ENCODE measurements at places on chromosomes 2 and 18.

GRCh38 chr18:36255072-36255698 is 42.3 kb upstream of the FHOD3 start:
- no peak for ATAC-seq

- ATAC-seq: peak; percentile 18
Measured at GRCh38 chr2:240622531-240623235, 2.6 kb upstream of the GPR35 start.

GRCh38 chr2:19545507-19545906 is 187.1 kb upstream of the OSR1 start:
- no peak for ATAC-seq

GRCh38 chr2:69083235-69083748 is 70.3 kb downstream of the ANTXR1 start:
- ATAC-seq: peak; percentile 34

GRCh38 chr2:108907822-108908712 is 81.0 kb downstream of the EDAR start:
- ATAC-seq: no peak

GRCh38 chr18:48238206-48238605 is 171.0 kb downstream of the ZBTB7C start:
- no peak for ATAC-seq

DNA sequence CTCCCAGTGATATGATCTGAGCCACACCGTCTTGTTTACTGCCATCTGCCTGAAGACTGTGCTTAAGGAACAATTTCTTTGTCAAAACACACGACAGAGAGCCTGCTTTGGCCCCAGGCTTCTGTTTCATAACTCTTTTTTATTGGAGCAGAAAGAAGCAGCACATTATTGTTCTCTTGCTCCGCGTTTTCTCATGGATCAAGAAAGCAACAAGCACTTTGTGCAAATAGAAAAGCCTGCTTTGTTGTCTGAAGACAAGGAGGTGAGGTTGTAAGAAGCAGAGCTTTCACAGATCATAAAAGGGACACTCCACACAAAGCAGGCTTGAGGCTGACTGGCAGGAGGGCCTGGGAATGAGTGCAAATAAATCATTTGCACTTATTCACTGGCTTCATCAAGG is 118.3 kb upstream of the FAM136A start:
- no peak for ATAC-seq

- ATAC-seq: peak; percentile 25
Measured at GRCh38 chr2:189116087-189116486, 63.5 kb downstream of the COL5A2 start.

- ATAC-seq: no peak
Measured at GRCh38 chr18:46028536-46028891, 43.5 kb downstream of the PSTPIP2 start.

DNA sequence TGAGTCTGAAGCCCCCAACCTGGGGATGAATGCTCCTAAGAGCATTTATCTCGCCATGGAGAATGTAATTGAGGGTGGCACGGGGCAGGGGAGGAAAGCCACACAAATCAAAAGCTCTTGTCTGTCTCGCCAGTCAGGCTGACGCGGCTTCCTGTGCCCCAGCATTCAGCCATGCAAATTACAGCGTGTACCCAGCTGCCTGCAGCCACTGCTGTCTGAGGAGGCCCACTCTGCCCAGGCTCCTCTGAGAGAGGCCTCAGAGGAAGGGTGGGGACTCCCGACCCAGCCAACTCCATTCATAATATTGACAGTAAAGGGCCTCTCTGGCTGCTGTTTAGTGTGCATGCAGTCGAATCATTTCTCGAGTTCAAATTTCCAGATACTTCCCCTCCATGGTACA is 22.0 kb downstream of the SMAD7 start:
- peak; percentile 59 for ATAC-seq

DNA sequence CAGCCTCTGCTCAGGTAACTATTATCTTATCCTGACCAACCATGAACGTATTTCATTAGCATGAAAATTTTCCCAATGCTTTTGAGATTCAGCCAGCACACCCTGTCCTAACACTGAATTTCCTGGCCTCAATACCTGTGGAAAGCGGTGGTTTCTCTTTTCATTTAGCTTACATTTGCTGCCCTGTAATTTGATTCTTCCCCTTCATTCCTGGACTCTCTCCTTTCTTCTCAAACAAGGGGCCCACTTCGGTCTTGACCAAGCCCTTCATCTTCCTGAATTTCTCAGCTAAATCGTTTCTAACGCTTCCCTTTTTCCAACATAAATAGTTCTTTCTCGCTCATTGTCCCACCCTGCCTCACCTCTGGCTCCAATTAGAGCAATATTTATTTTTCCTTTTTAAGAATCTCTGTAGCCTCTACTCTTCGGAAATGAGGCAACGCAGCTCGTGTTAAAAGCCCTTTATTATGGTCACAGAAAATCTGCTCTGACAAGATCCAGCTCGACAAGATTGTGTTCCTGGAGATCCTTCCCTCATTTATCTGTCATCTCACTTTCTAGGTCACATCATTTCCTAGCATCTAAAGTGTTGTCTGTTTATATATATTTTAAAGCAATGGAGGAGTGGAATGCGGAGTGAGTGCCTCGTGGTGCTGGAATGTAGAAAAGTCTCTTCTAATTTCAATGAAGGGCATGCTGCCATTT is 49.5 kb upstream of the BCL11A start:
- ATAC-seq: no peak

GRCh38 chr2:198483051-198483450 is 678.7 kb downstream of the PLCL1 start:
- no peak for ATAC-seq

- peak; percentile 77 for ATAC-seq
Measured at GRCh38 chr2:43110442-43110871, 115.9 kb downstream of the ZFP36L2 start.

- ATAC-seq: no peak
Measured at GRCh38 chr18:76414936-76415621, 80.0 kb downstream of the ZNF516 start.

DNA sequence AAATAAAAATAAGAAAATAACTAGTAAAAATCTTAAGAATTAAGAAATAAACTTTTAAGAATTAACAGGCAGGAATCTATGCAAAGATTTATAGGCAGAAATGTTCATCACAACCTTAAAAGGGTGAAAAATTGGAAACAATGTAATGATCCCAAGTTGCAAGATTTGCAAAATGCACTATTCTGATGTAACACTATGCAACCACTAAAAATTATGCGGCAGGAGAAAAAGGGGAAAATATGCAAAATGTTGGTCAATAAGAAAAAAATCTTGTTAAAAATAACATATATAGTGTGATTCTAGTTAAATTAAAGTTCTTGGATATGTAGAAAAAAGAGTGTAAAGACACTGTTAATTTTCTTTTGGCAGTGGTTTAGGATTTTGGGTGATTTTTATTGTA is 132.8 kb downstream of the UPP2 start:
- ATAC-seq: no peak

DNA sequence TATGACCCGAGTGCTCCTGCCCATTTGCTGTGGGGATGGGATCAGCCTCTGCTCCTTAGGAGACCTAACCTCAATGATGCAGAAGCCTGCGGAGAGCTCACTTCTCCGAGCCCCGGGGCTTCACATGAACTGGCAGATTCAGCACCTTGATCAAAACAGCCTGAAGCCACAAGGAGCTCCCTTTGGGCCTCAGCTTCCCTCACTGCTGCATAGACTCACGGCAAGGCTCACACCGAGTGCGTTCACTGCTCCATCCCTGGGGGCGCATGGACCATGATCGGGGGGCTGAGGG is 33.0 kb downstream of the CRACDL start:
- no peak for ATAC-seq

GRCh38 chr18:75898651-75899050 is 471.1 kb upstream of the SMIM21 start:
- ATAC-seq: no peak

DNA sequence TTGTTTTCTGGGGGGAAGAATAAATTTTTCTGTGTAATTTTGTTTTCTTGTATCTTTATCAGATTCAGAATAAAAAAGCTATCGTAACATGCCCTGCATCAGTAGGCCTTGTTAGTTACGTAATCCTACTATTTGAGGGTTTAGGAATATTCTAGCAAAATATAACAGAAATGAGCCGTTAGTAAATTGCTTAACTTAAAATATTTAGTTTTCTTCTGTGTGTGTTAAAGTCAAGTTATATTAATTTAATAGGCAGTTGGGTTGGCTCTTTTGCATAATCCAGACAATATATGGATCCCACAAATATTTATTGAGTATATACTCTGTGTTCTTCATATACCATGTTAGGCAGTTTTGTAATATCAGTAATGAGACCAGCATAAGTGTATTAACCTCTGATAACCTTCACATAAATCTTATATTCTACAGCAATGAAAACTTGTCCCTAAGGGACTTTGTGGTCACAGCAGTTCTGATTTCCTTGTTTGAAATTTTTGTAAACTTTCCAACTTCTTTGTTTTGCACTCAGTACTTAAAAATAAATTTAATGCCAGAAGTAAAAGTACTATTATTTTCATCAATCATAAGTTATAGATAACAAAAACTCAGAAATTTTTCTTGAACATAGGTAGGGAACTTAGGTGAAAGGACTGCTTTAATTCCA is 151.9 kb downstream of the FMNL2 start:
- no peak for ATAC-seq

GRCh38 chr2:25417715-25418369 is 76.1 kb upstream of the DNMT3A start:
- ATAC-seq: no peak

DNA sequence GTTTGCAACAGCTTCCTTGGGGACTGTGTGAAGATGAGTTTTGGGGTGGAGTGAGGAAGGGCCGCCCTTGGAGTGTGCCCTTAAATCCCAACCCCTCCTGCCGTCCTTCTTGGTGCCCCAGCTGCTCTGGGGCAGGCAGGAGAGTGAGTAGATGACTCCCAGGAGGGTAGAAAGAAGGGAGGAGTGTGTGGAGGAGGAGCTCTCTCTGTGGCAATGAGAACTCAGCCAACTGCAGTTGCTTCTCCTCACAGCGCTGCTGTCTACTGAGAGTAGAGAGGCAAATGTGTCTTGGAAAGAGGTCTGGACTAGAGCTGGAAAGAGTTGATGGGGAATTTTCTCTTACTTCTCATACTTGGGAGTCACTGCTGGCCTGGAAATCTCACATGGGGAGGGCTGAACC is 21.8 kb upstream of the SIX2 start:
- ATAC-seq: no peak

- ATAC-seq: no peak
Measured at GRCh38 chr2:100194951-100195350, 52.6 kb upstream of the AFF3 start.

- no peak for ATAC-seq
Measured at GRCh38 chr2:111626037-111626864, 257.7 kb downstream of the ANAPC1 start.

DNA sequence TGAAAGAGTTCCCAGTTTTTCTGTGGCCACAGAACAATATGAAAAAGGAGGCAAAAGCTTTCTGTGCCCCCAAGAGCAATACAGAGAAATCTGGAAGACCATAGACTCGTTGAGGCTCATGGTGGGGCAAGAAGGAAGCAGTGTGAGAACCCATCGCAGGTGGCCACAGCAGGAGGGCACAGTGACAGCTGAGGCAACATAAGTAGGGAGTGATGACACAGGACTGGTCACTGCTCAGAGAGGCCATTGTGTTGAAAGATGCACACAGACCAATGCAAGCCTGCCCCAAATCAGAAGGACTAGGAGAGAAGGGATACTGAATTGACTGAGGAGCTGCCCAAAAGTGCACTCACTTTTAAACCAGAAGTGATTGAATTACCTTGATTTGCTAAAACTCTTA is 483.6 kb downstream of the EPHA4 start:
- no peak for ATAC-seq

GRCh38 chr2:8572712-8573233 is 109.1 kb upstream of the ID2 start:
- ATAC-seq: no peak

DNA sequence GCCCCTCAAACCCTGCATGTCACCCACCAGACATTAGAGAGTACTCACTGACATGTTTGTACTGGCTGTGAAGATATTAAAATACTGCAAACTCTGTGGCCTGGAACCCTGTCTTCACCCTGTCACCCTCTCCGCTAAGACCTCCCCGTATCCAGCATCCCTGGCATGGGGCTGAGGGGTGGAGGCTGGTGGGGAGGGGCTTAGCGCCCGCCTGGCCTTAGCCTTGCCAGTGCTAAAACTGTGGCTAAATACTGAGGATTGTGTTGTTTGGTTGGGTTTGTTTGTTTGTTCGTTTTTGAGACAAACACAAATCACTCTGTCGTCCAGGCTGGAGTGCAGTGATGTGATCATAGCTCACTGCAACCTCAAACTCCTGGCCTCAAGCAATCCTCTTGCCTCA is 1.8 kb downstream of the PSTPIP2 start:
- ATAC-seq: no peak

GRCh38 chr18:32349728-32350395 is 120.8 kb downstream of the GAREM1 start:
- ATAC-seq: peak; percentile 93

GRCh38 chr2:36415381-36416022 is 59.9 kb downstream of the CRIM1 start:
- ATAC-seq: no peak

- ATAC-seq: no peak
Measured at GRCh38 chr2:51960281-51960680, 928.3 kb upstream of the NRXN1 start.

- no peak for ATAC-seq
Measured at GRCh38 chr2:66387016-66387753, 47.7 kb upstream of the MEIS1 start.

- ATAC-seq: no peak
Measured at GRCh38 chr2:240384711-240385450, 50.6 kb upstream of the GPC1 start.

- peak; percentile 97 for ATAC-seq
Measured at GRCh38 chr18:36572135-36572856, 256.5 kb downstream of the TPGS2 start.

GRCh38 chr2:182077448-182078142 is 91.9 kb downstream of the PPP1R1C start:
- peak; percentile 88 for ATAC-seq

- no peak for ATAC-seq
Measured at GRCh38 chr2:69777786-69778105, 35.8 kb downstream of the ANXA4 start.

GRCh38 chr2:198337368-198337767 is 533.0 kb downstream of the PLCL1 start:
- ATAC-seq: no peak

DNA sequence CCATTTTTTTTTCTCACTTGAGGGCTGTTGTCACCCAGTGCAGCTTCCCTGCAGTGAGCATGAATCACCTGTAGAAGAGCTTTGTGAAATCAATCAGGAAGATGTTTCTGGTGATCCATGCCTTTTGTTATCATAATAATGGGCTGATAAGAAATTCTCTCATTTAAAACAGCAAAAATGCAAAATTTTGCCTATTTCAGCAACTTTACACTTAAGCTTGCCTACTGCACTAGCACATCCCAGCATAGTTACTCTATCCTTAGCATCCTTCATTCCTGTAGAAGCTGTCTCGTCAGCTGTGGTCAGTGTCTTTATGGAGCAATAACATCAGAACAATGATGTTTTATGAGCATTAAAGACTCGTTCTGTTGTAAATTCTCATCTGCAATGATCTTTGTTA is 178.6 kb upstream of the ZNF804A start:
- ATAC-seq: no peak

GRCh38 chr2:26696351-26696816 is 3.9 kb downstream of the KCNK3 start:
- ATAC-seq: peak; percentile 13

Measured in SK-N-SH treated with all-trans-retinoic acid at 6 μM for 48 hours (cell line).